Fibroblast of skin of right quadriceps (primary cell): ENCODE measurements at places on chromosomes 6 and 20.
A peak's percentile ranks its signal among the peaks of the same experiment; 100 is the strongest.

GRCh38 chr6:29201966-29202365 lies 31.3 kb downstream of the OR2J2 start:
- no peak for DNase-seq

- peak; percentile 95 for DNase-seq
Measured at GRCh38 chr20:1830240-1830639, 65.0 kb upstream of the SIRPA start.

GRCh38 chr6:136037876-136038460 lies 186.5 kb downstream of the PDE7B start:
- DNase-seq = peak; percentile 85

- no peak for DNase-seq
Measured at GRCh38 chr6:9484686-9485085, 930.2 kb downstream of the TFAP2A start.

DNA sequence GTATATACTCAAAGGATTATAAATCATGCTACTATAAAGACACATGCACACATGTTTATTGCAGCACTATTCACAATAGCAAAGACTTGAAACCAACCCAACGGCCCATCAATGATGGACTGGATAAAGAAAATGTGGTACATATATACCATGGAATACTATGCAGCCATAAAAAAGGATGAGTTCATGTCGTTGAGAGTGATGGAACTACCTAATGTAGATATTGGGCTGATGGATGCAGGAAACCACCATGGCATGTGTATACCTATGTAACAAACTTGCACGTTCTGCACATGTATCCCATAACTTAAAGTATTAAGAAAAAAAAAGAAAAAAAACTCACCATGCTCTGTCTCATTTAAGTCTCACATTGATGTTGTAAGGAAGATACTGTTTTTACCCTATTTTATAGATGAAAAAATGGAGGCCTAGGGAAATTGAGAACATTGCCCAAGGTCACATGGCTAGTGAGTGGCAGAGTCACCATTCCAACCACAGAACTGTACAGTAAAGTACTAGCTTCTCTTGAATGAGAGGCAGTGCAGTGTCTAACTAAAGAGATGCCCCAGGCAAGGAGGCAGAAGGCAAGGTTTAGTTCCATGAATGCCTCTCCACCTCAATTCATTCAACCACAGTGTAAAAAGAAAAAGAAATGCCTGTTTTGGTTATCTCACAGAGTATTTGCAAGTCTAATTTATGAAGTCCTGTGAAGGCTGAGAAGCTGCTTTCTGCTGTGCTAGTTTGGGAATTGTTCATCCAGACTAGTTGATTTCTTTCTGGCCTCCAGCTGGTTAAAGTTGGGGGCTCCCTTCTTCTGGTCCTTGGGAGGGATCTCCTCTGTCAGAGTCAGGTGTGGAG lies 68.2 kb downstream of the FIG4 start:
- DNase-seq = no peak

DNA sequence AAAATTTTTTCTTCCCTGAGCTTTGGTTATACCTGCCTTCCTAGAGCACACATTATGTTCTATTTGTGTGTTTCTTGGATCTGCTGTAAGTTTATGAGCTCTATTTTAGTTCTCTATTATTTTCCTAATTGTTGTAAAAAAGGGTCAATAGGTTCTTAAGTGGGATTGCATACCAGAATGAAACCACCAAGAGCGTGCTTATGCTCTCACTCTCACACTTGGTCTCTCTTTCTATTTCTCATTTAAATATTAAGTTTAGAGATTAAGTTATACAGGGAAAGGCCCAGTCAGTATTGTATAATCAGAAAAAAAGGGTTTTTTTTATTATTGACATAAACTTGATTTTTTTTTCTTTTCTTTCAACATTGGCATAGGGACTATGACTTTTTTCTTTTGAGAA lies 96.8 kb downstream of the RIMS1 start:
- no peak for DNase-seq

- peak; percentile 95 for DNase-seq
Measured at GRCh38 chr6:16205377-16206144, 32.8 kb upstream of the GMPR start.

DNA sequence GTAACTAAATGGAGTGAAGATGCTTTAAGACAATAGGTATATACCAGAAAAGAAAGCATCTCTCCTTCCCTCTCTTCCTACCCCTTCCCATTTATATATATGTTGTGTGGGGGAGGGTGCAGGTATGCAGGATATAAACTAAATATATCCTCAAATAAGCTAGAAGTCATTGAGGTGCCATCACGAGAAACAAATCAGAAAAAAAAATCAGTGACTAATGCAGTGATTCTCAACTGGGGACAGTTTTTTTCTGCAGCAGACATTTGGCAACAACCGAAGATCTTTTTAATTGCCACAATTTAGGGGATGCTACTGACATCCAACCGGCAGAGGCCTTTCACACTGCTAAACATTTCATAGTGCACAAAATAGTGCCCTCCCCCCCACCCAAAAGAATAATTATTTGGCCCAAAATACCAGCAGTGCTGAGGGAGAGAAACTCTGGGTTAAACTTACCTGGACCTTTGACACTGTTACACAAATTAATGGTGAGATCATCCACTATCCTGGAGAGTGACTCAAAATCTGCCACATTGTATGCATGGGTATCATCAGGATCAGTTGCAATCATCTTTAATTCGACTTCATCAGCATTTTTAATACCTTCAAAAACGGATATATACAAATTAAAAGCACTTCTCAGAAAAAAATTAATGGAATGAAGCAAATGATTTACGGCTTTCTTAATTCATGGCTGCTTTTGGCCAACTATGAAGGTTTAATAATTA lies 55.0 kb downstream of the COL12A1 start:
- DNase-seq = peak; percentile 29

DNA sequence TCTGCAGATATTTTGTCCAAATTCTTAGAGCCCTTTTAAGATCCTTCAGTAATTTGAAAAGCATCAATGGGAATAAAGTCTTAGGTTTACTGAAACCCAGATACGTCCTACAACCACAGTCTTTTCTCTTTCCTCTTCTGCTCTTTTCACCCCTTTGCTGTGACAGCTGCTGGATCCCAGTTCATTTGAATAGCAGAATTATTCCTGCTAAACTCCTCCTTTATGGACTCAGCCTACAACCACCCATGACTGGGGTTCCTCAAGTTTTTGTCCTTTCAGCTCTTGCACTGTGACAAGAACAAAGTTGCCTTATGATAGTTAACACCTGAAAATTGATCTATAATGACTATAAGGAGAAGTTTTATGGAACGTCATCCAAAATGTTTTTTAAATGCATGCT lies 237.5 kb downstream of the EYA4 start:
- DNase-seq = no peak

DNA sequence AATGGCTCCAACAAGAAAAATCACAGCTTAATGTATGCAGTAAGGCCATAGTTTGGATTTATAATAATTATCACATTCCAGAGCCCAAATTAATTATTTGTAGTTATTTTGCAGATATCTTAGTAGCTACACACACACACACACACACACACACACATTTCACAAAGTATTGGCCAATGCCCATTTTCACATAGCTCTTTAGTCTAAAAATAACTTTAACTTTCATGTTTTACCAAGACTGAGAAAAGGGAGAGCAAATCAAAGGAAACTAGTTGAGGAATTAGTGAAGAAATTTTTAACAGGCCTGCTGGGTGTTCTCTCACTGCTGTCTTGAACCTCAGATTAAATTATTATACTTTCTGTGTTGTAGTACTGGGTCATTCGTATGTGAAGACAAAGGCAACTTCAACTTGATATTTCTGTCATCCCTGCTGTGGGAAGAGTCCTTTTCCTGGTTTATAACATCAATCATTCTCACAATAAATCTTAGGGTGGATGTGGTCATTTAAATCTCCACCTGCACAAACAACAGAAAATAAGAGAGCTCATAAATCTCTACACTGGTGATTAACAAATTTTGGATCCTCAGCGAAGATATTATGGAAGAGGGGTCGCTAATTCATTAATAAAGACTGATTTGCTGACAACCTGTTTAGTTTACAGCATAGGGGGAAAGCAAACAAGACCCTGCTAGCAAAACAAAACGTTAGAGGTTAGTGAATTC lies 1.6 kb upstream of the TCF21 start:
- no peak for DNase-seq

DNA sequence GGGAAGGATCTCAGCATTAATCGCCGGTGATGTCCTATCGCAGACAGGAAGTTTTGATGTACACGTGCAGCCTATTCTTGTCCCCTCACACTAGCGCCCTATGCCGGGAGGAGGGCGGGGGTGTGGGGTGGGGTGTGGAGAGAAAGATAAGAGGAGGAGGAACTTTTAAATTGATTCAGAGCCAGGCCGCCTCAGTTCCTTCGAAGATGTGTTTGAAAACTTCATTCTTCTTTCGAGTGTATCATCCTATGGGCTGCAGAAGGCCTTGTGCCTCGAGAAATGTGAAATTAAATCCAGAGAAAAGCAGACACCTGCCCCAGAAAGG lies 2.5 kb upstream of the POU3F2 start:
- no peak for DNase-seq

GRCh38 chr6:158653577-158654354 lies 3.9 kb downstream of the SYTL3 start:
- DNase-seq = peak; percentile 67
